CD4-positive, alpha-beta T cell treated with Interleukin-10 for 1 hour (primary cell): ENCODE measurements at places on chromosomes 12 and 14.

DNA sequence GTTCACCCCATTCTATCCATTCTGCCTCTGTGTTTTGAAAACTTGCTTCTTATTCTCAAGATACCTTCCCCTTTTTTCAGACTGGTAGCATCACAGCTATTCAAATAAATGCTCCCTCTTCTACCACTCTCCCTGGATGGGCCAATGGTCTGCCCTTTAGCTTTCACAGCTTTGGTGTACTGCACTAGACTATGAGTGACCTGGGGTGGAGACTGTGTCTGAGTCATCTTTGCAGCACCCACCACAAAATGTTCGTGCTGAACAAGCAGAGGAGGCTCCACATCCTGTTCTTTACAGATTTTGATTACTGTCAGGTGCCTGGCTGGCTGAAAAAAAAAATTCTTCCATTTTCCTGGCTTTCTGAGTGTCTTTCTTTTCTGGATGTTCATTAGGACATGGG, 1104.1 kb upstream of the TMEM132C start:
- peak; percentile 58 for DNase-seq

DNA sequence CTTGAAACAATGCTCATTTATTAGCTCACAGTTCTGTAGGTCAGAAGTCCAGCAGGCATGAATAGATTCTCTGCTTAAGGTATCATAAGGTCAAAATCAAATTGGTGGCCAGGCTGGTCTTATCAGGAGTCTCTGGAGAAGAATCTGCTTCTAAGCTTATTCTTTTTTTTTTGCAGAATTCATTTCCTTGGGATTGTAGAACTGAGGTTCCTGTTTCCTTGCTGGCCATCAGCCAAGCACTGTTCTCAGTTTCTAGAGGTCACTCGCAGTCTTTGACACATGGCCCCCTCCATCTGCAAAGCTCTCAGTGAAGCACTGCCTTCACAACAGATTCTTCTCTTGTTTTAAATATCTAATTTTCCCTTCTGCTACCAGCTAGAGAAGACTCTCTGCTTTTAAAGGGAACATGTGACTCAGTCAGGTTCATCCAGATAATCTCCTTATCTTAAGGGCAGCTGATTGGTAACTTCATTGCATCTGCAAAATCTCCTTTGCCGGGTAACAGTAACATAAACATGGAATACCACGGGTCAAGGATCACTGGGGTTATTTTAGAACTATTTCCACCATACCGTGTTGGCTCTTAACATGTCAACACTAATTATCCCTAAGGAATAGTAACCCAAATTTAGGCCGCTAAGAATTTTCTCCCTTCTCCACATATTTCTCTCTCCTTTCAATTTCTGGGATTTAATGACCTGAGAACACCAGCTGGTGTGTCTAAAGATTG, 25.3 kb downstream of the RHOJ start:
- DNase-seq: no peak

DNA sequence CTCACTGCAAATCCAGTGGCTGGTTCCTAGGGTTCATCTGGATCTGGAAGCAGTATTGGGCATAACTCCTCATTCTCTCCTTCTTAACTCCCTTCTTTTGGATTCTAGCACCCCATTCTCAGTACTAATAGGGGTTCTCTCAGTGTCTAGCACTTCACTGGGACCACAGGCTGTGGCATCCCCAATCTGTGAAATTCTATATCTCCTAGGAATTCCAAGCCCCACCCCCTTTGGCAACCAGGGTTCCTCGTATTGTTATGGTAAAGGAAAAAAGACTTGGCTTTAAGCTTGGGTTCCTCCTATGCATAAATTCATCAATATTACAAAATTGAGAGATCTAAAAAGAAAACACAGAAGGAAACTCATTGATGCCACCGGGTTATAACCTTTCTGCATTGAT, 45.0 kb upstream of the FBXO21 start:
- no peak for DNase-seq

- DNase-seq: peak; percentile 26
Measured at GRCh38 chr14:50559990-50560930, at the start of gene ATL1. TSS of gene ATL1 (plus strand) at chr14:50560145. CDS start at chr14:50560266, 121 bp downstream.

- DNase-seq: no peak
Measured at GRCh38 chr12:27946421-27946820, 26.1 kb downstream of the PTHLH start.

- no peak for DNase-seq
Measured at GRCh38 chr14:104784846-104785707, 10.5 kb downstream of the AKT1 start.

DNA sequence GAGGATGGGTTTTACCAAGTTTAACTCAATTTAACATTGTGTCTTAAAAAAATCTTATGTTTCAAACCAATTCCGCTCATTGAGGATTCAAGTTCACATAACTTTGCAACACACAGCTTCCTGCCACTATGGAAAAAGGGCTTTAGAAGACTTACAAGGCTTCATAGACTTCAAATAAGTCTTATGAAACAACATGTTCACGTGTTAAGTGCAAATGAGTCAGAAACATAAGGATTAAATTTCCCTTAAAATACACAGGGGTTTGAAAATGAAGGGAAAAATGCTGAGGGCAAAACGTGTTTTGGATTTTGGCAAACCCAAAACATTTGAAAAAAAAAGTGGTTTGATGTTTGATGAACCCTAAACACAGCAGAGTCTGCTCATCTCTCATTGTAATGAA, 364.8 kb downstream of the BMP4 start:
- no peak for DNase-seq

- DNase-seq: no peak
Measured at GRCh38 chr14:81802341-81802740, 268.7 kb upstream of the SEL1L start.

- peak; percentile 31 for DNase-seq
Measured at GRCh38 chr12:93571925-93572711, at the start of gene SOCS2. TSS of gene SOCS2 (plus strand) at chr12:93572675. CDS start at chr12:93572898, 223 bp downstream.

- DNase-seq: no peak
Measured at GRCh38 chr12:131357920-131358319, 353.0 kb upstream of the SFSWAP start.

GRCh38 chr12:130658145-130658911, 57.8 kb downstream of the RIMBP2 start:
- DNase-seq: no peak

GRCh38 chr14:59926534-59926933, 6.6 kb downstream of the LRRC9 start:
- no peak for DNase-seq

DNA sequence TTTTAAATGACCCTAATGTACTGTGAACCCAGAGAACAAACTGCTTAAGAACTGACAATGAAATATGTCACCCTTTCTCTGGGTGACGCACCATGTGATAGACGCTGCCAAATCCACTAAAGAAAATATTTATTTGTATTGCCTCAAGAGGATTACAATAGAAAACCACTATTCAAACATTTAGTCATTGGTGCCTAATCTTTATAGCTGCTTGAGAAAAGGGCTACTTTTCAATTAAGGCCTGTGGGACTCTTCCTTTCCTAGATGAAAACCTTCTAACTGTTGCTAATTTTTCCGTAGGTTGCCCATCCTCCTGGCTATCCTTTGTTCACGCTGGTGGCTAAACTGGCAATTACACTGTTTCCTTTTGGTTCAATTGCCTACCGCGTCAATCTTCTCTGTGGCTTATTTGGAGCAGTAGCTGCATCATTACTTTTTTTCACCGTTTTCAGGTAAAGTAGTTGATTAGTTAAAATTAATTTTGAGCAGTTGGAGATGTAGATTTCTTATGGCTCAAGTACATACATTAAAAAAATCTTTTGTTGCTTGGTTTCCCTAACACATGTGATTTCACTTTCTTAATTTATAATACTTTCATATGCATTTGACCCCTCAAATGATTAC, 6.0 kb downstream of the TMEM260 start:
- no peak for DNase-seq

DNA sequence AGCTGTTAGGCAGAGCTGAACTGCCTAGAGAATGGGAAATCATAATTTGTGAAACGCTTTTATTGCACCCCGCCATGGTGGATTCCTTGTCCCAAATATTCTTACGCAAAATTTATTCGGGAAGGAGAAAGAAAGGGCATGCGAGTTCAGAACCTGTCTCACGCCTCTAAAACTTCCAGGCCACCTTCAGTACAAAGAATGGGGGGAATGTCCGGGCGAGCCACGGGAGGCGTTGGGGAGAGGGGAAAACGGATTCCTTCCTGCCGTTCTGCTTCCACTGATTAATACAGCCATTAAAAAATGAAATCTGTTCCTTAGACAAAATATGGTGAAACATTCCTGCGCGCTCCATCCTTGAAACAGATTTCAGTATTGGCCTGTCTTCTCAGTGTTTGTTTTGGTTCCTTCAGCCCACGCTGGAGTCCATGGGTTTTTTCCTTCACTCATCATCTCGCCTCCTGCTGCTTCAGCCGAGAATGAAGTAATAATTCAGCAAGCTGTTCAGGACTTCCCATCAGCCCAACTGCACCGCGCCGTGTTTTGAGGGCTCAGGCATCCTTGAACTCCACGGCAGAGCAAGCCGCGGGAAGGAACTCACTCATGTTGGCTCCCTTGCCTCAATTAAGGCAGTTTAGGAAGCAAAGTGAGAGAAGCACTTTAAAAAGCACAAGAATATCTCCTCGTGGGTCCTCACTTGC, 47.7 kb upstream of the CDKN3 start:
- DNase-seq: no peak

- no peak for DNase-seq
Measured at GRCh38 chr12:118271183-118271582, 101.5 kb downstream of the TAOK3 start.

GRCh38 chr14:93859957-93860356, 67.2 kb upstream of the FAM181A start:
- DNase-seq: no peak

DNA sequence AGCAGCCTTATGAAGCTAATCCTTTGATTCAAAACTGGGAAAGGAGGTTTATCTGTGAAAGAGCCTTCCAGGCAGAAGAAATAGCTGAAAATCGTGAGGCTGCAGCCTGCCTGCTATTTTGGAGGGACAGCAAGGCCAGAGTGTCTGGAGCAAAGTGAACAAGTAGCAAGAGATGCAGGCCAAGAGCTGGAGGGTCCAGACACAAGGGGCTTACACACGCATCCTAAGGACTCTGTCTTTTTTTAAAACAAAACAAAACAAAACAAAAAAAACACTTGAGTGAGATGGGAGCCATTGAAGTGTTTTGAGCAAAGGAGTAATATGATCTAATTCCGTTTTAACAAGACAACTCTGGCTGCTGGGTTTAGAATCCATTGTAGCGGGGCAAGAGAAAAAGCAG, 76.4 kb upstream of the BCAT1 start:
- DNase-seq: no peak

GRCh38 chr12:130127912-130128789, 34.1 kb upstream of the FZD10 start:
- DNase-seq: no peak
